ENCODE measurements at places on chromosomes 16 and 17.

GRCh38 chr17:74892974-74893911 is at the start of gene FADS6:
Gene FADS6, minus strand, starts transcription at chr17:74893633. Its CDS starts 38 bp downstream, at chr17:74893595.
- no peak for DNase-seq

DNA sequence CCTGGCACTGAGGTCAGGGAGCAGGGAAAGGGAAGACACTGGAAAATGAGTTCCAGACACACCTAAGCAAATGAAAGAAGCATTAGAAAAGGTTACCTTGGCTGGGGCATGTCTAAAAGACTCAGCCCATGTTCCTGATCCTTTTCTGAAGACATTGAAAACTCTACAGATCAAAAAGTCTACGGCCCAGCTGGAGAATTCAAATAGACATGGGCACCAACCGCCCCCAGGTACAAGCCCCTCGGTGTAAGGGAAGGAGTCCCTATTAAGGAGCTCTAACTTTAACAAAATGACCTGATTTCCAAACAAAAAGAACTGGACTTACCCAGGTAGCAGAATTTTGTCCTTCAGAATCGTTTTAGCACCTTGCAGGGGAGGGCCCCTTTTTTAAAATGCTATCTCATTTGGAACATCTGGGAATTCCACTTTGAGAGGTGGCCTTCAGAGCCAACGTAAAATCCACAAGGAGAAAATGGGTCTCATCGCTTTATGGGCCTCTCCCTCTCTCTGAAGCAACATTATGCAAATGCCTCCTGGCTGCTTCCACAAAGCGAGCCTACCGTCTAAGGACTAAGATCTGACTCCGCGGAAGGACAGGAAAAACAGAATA is 43.6 kb upstream of the RBFOX3 start:
- no peak for DNase-seq

GRCh38 chr16:23141500-23141899 is 7.8 kb downstream of the USP31 start:
- DNase-seq: no peak

DNA sequence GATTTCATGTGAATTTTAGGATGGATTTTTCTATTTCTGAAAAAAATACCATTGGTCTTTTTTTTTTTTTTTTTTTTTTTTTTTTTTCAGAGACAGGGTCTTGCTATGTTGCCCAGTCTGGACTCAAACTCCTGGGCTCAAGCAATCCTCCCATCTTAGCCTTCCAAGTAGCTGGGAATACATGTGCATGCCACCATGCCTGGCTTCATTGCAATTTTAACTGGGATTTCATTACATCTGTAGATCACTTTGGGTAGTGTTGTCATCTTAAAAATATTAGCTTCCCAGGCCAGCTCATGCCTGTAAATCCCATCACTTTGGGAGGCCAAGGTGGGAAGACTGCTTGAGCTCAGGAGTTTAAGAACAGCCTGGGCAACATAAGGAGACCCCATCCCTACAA is 54.8 kb downstream of the TOM1L2 start:
- DNase-seq: no peak
